ENCODE measurements at places on chromosomes 12 and 14. TPM values are rescaled to one million over a fixed set of nuclear protein-coding genes. Genes with fewer than 3 reads are reported as not detected.

STON2 gene
- total RNA-seq = 28.7 TPM

SERPINA9 gene
- total RNA-seq = 3.3 TPM

COX8C gene
- not detected for total RNA-seq

CFAP251 gene
- total RNA-seq = 2.2 TPM

CPNE6 gene
- total RNA-seq = 0.20 TPM

PDE3A gene
- 14.4 TPM for total RNA-seq

ENDOU gene
- total RNA-seq = 20.8 TPM

INTS13 gene
- total RNA-seq = 20.9 TPM

INHBE gene
- total RNA-seq = 0.10 TPM

NAV3 gene
- total RNA-seq = 43.8 TPM

OAS1 gene
- total RNA-seq = 9.9 TPM

IL31 gene
- total RNA-seq = not detected

FAIM2 gene
- total RNA-seq = 0.99 TPM

TAS2R8 gene
- not detected for total RNA-seq

INSM2 gene
- total RNA-seq = not detected

OR4E2 gene
- not detected for total RNA-seq

HCFC2 gene
- 34.9 TPM for total RNA-seq

GMPR2 gene
- 39.9 TPM for total RNA-seq

PLEK2 gene
- 14.0 TPM for total RNA-seq

NKX2-1 gene
- total RNA-seq = not detected

GRCh38 chr12:79911889-79912656 is 22.8 kb downstream of the PPP1R12A start:
- DNase-seq = no peak

GRCh38 chr12:109018296-109018695 is 2.6 kb downstream of the SVOP start:
- DNase-seq = no peak

DNA sequence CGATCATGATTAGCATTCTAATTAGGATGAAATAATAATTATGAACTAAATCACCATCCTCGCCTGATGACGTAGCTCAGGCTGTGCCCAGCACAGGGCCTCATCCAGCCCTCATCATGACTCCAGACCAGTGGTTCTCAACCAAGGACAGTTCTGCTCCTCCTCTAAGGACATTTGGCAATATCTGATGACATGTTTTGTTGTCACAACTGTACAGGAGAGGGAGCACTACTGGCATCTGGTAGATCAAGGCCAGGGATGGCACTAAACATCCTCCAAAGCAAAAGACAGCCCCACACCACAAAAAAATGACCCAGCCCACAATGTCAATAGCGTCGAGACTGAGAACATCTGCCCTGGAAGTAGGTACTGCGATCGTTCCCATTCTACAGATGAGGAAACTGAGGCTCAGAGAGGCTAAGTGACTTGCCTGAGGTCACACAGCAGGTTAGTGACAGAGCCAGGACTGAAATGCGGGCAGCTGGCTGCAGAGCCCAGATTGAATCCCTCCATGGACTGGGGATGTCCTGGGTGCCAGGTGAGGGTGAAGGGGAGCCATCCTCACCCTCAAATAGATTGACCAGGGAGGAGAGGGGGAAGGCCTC is 15.5 kb downstream of the TRPV4 start:
- no peak for DNase-seq

DNA sequence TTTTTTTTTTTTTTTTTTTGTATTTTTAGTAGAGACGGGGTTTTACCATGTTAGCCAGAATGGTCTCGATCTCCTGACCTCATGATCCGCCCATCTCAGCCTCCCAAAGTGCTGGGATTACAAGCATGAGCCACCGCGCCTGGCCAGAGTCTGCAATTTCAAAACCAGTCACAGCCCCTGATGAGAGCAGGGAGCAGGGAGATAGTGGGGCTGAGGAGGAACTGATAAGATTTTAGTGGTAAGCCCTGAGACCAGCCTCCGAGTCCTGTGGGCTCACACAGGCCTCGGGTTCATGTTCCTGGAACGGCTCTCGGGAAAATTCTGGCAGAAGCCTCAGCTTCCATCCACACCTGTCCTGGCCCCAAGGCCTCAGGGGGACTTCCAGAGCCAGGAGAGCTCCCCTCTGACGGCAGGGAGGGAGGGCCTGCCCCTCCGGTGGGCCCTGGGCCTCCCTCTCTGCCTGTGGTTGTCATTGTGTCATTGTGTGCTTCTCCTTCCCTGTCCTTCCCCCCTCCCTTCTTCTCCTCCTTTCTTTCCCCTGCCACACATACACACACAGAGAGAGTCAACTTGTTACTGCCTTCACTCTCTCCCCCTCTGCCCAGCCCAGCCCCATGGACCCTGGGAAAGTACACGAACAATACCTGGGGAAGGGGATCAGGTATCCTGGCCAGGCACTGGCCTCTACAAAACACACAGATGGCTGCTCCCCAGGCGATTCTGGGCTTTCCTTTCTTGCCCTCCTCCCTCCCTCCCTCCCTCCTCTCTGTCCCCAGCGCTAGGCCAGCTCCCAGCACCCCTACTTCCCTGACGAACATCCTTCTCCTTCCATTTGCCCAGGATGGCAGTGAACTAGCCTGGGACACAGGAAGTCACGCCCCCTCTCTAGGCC is 294.1 kb downstream of the DPF3 start:
- DNase-seq = no peak

DNA sequence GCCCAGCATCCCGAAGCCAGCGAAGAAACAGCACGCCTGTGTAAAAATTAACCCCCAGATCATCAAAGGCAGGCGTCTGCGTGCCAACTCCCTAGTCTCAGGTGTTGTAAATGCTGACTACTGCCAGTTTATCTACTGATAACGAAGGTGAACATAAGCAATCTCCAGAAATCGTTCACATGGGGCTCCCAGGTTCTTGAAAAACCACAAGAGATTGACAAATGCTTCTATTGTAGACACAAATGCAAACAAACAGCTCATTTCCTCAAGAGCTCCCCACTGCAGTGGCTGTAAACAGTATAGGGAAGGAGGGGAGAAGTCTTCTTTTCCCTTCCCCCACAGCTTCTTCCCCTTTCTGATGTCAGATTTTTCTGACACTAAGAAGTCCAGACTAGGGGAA is 5.3 kb upstream of the PLEKHG3 start:
- no peak for DNase-seq

GRCh38 chr14:23360496-23360895 is 4.5 kb downstream of the EFS start:
- no peak for DNase-seq

GRCh38 chr12:46071769-46072624 is 81.6 kb upstream of the SCAF11 start:
- no peak for DNase-seq

GRCh38 chr14:31253746-31254471 is 46.3 kb upstream of the HECTD1 start:
- no peak for DNase-seq

- DNase-seq = peak; percentile 26
Observed at GRCh38 chr14:69665631-69666030, 54.2 kb downstream of the SUSD6 start.

DNA sequence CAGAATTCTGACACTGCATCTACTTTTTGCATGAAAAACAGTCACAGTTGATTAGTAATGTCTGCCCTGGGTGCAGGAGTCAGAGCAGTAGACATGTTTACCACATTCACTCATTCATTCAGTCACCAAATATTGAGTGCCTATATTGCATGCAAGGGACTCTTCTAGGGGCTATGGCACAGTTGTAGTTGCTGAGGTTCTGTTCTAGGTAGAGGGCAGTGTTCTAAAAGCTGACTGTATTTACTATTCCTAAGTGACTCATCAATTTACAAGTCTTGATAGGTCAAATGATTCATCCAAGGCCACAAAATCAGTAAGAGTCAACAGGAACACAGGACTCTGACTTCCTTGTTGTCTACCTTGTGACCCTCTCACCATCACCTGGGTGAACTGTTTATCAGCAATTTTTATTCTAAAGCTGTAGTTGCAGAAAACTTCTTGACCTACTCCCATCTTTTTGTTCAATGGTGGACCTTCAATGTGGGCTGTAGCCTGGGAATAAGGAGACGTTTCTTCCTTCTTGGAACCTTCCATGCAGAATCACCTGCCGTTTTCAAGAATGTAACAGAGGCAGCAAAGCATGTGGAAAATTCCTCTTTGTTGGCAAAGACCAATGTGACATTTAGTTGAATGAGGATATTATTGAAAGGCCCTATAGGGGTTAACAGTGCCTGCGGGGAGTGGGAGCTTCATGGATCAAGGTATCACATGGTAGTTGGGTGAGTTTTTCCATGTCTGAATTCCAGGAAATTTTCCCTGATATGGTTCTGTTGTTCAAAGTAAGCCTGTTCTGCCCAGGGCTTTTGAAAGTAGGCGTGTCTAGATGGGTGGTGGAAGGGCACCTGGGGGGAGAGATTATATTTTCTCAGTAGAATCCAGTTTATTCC is 223.2 kb downstream of the KTN1 start:
- DNase-seq = no peak

- no peak for DNase-seq
Observed at GRCh38 chr12:27333403-27334009, 870 bp downstream of the BMAL2 start.

DNA sequence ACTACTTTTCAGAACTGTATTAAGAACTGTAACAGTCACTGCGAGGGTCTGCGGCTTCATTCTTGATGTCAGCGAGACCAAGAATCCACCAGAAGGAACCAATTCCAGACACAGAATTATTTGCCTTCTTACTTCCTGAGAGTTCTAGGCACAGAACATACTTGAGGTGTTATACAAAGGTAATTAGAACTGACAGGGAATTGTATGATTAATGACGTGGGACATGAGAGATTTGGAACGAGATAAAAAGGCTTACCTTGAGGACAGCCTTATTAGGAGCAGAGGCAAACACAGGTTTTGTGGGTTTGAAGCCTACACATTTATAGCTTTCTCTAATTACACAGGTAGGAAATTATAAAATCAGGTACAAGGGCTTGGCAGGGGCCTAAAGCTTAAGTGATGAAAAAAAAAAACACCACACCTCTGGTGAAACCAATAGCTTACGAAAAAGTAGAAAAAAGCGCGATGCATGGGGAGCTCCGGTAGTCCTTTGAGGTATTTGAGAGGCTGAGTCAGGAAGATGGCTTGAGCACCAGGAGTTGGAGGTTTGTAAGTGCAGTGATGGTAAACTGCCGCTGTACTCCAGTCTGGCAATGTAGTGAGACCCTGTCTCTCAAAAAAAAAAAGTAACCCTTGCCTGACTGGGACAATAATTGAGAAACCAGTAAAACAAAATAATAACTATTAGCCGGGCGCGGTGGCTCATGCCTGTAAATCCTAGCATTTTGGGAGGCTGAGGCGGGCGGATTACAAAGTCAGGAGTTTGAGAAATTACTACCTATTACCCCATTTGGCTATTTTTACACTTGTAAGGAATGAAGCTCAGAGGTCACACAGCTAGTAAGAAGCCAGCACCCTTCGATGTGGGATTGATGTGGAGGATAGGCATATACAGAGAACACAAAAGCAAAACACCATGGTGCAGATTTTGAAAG is 795 bp upstream of the ACOT2 start:
- DNase-seq = no peak

DNA sequence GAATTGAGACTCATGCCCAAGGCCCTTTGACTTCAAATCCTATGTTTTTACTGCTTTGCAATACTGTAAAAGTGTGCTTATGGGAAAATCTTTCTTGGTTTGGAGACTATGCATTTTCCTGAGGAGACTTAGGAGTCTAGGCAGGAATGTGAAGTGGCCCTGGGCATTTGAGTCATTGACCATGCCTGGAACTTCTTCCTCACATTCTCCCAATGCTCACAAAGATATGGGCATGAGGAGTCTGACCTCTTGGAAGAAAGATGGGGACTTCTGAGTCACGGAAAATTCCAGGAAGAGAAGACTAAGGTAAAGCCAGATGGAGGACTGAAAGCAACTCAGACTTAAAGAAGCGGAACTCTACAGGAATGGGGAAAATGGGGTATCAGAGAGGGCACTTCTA is 38.2 kb upstream of the ZNF641 start:
- DNase-seq = no peak

DNA sequence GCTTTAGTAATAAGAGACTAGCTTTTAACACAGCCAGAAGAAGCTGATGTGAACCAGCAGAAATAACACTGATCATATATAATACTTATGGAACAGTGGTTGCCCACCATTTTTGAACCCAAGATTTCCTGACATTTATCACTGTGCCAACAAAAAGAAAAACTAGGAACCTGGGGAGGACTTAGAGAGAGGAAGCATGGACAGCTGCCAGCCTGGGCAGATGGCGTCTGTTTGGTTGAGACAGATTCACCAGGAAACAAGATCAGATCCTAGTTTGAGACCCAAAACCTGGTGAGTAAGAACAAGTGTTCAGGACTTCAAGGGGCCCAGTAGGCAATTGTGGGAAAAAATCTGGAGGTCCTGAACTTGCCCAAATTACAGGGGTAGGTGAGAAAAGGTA is 95.3 kb downstream of the BICD1 start:
- no peak for DNase-seq

GRCh38 chr14:24055971-24056799 is 4.4 kb downstream of the CARMIL3 start:
- DNase-seq = no peak

- DNase-seq = no peak
Observed at GRCh38 chr12:38921025-38921677, 15.8 kb upstream of the CPNE8 start.

GRCh38 chr12:29582677-29583272 is 85.3 kb upstream of the OVCH1 start:
- DNase-seq = no peak

GRCh38 chr12:27998658-27999057 is 26.1 kb upstream of the PTHLH start:
- DNase-seq = no peak

DNA sequence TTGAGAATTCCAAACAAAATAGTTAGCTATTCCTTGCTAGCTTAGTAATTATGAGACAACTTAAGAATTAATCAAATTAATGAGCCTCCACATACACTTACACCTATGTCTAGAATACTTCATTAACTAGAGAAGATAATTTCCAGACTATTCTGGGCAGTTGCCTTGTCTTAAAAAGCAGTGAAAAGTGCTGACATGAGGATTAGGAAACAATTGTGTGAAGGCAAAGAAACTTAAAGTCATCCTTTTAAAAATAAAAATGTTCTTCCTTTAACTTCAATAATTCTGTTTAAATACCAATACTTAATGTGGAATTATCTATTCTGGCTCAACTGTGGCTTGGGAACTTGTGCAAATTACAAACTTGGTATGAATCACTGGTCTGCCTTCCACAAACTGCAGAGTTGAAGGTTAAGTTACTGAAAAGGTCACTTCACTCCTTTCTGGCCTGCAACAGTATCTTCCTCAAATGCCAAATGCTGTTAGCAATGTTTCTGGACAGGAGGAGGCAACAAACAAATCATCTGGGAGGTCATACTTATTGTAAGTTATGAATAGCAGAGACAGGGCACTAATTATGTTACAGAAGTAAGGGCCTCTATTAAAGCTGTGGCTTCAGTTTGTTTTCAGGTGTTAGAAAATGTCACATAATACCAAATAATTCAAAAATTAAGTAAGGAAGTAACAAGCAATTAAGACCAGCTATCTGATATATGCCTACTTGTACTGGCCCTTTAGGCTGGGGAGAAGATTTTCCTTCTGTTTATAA is 19.2 kb downstream of the PPTC7 start:
- no peak for DNase-seq

- no peak for DNase-seq
Observed at GRCh38 chr12:132422381-132423043, 67.4 kb upstream of the FBRSL1 start.

All from skin of body (tissue), 3 donors.